ENCODE measurements at places on chromosomes 5 and 9.

DNA sequence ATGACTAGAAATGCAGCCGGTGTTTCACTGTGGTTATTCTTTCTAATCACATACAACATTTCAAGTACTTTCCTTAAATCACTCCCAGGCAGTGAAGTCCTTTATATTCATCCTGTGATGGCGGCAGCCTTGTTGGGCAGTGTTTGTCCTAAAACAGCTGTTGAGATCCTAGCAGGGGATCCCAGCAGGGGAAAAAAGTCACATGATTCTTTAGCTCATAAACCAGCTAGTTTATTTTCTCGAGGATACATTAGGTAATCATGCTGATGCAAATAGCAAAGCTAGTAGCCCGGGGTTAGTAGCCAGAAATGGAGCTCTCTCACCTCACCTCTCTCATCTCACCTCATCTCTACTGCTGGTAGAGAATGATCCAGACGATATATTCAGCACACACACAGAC lies 70.5 kb downstream of the FOXD1 start:
- no peak for DNase-seq

- DNase-seq: no peak
These were observed 93.8 kb downstream of the ADAMTS2 start for GRCh38 chr5:179251276-179251969.

GRCh38 chr5:31270396-31270795 lies 76.9 kb downstream of the CDH6 start:
- no peak for DNase-seq

DNA sequence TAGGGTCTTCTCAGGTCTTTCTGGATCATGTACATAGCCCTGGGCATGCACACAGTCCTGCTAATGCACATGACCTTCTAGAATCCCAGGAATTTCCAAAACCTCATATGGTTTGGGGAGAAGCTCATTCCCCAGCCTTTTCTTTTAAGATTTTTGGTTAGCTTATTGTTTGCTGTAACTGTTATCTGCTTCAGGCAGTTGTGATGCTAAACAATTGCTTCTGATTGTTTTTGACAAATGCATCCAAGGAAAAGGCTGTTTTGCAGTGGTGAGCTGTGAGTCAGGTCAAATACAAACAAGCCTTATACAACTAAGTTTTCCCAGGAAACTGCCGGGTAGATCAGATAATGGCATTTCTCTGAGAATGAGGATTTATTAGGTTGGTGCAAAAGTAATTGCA lies 32.7 kb downstream of the SMC5 start:
- DNase-seq: no peak

GRCh38 chr5:32589416-32589815 lies 4.1 kb downstream of the SUB1 start:
- no peak for DNase-seq

- no peak for DNase-seq
These were observed 2068.7 kb downstream of the MAT2B start for GRCh38 chr5:165574100-165574499.

GRCh38 chr9:136488247-136489214 lies 5.7 kb upstream of the SEC16A start:
- no peak for DNase-seq

DNA sequence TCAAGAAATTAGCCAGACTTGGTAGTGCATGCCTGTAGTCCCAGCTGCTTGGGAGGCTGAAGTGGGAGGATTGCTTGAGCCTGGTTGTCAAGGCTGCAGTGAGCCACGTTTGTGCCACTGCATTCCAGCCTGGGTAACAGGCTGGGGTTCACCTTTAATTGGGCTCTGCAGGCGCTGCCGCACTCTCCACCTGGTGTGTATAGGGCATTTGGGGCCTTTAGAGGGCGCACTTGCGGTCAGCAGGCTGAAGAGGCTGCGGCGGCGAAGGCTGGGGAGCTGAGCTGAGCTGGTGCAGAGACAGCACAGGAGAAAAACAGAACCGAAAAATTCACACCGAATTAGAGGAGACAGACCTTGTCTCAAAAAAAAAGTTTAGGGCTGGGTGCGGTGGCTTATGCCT lies 31.2 kb downstream of the CDK7 start:
- DNase-seq: no peak

- DNase-seq: no peak
These were observed 12.4 kb downstream of the AP3S1 start for GRCh38 chr5:115854139-115854538.

- DNase-seq: no peak
These were observed 58.2 kb downstream of the HSD17B3 start for GRCh38 chr9:96243778-96244177.

- DNase-seq: no peak
These were observed 335.8 kb upstream of the ACTBL2 start for GRCh38 chr5:57818397-57818796.

GRCh38 chr5:144284931-144285502 lies 114.3 kb downstream of the KCTD16 start:
- DNase-seq: no peak

- DNase-seq: no peak
These were observed 2.9 kb downstream of the WDR38 start for GRCh38 chr9:124855944-124856765.

DNA sequence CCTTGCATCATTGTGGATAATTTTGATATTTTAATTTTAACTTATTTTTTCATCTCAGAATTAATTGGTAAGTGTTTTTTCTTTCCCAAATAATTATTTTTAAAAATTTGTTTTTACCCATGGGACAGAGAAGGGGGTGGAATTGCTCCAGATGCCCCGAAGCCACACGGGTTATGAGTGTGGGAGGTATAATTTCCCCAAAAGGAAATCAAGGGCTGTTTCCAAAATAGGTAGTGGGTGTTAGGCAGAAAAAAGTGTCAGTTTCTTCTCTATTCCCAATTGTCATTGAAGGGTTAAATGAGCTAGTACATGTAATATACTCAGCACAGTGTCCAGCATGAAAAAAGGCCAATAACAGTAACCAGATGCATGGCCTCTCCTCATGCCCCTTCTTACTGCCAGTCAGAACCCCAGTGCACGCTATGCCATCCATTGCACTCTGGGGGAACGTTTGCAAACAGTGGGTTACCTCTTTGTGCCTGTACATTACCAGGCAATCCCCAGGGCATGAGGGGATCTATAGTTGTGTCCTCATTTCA lies 36.4 kb upstream of the ANGPTL2 start:
- DNase-seq: no peak

- peak; percentile 70 for DNase-seq
These were observed 80.1 kb downstream of the COL15A1 start for GRCh38 chr9:99023831-99024230.

DNA sequence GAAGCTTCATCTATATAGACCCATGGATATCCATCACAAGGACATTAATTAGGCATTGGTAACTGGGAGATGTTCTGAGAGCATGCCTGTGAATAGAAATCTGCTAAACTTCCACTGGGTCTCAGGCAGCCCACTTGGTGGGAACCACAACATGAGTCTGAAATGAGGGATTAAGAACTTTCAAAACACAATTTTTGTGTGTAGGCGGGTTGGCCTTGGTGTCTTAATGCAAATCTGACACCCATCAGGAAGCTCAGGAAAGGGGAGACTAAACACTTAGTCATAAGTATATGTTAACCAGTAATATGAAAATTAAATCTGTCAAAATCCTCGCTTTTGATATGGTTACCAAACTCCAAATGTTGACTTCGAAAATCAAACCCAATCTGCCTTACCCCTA lies 113.2 kb downstream of the FANCC start:
- DNase-seq: no peak

- peak; percentile 92 for DNase-seq
These were observed 43.4 kb upstream of the CDKN2B start for GRCh38 chr9:22052376-22052945.

GRCh38 chr5:115313632-115314031 lies 17.2 kb upstream of the CCDC112 start:
- no peak for DNase-seq

GRCh38 chr9:93228453-93228852 lies 44.5 kb downstream of the WNK2 start:
- no peak for DNase-seq

- DNase-seq: no peak
These were observed 14.1 kb upstream of the TNFAIP8 start for GRCh38 chr5:119341452-119342349.

DNA sequence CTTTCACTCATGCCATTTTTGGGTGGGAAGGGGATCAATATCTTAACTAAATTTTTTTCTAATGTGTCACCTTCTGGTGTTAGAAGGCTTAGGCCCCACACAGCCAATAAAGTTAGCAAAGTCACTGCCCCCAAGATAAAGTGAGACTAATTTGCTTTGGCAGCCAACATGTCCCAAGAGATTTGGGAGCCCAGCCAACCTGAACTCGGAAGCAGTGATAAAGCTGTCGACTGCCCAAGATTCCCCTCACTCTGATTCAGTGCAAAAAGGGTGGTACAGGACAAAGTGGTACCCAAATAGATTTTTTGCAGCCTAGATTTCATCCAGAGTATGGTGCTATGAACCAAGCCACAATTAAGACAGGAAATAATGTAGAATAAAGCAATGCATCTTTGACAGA lies 572.5 kb upstream of the ARRDC3 start:
- no peak for DNase-seq

- DNase-seq: no peak
These were observed 349.9 kb downstream of the SH3GL2 start for GRCh38 chr9:17928768-17929167.

DNA sequence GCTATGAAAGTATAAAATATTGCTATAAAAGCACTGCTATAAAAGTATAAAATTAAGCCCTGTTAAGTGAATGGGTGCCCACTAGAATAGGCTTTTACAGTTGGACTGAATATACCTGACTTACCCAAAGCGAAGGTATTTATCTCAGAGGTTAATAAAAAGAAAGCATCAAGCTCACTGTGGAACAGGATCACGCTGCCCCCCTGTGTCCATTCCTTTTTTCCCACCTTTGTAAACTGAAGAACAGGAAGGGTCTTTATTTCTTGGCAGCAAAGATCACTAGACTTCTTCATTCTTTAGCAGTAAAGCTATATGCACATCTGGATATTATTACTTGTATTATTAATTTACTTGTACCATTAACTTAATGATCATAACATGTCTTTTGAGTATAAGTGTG lies 22.1 kb upstream of the PLPP6 start:
- DNase-seq: no peak

GRCh38 chr5:171424726-171425125 lies 5.3 kb downstream of the FGF18 start:
- DNase-seq: no peak

GRCh38 chr9:127763918-127764384 lies 14.5 kb downstream of the SH2D3C start:
- DNase-seq: no peak

DNA sequence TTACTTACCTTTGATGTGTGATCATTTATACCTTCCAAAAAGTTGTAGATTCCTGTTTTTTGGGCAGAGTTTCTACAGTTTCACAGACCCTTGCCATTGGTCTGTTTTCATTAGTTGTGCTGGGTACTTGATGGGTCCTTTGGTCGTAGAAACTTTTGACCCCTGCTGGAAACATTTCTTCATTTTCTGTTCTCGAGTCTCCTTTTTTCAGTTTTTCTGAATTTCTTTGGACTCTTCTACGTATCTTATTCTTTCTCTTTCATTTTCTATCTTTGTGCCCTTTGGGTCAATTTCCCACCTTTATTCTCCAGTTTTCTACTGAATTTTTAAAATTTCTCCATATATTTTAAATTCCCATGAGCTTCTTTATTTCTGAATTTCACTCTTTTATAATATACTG lies 16.7 kb downstream of the AP3S1 start:
- no peak for DNase-seq

DNA sequence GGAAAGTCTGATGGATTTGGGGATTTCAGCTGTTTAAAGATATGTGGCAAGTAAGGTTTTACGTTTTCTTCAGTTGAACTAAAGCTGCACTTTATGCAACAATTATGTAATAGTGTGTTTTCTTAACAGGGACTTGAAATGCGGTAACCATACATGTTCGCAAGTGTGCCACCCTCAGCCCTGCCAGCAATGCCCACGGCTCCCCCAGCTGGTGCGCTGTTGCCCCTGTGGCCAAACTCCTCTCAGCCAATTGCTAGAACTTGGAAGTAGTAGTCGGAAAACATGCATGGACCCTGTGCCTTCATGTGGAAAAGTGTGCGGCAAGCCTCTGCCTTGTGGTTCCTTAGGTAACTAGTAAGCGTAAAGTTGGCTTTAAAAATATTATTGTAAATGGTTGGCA lies 28.5 kb downstream of the NFX1 start:
- DNase-seq: no peak

DNA sequence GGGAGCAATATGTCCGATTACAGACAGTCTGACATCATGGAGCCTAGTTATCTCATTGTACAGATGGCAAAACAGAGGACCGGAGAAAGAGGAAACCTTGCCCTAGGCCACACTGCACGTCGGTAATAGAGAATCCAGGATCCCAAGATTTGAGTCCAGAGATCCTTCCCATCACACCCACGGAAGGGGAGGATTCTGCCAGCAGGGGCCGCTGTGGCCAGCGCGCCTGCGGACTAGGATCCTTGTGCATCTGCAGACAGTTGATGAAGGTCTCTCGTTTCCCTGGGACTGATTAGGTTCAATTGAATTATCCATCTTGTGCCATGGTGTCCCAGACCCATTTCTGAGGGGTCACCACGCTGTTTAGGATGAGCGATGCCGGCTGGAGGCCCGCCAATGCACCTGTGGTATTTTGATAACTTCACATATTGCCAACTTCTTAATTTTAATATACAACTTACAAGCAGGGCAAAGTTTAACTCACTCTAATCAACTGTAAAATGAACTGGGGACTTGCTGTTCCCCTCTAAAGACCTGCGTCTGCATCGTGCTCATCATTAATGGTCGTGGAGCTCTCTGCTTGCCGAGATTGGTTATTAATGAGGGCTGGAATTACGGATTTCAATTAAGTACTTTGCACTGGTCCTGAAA lies 592.7 kb upstream of the BRINP1 start:
- no peak for DNase-seq

DNA sequence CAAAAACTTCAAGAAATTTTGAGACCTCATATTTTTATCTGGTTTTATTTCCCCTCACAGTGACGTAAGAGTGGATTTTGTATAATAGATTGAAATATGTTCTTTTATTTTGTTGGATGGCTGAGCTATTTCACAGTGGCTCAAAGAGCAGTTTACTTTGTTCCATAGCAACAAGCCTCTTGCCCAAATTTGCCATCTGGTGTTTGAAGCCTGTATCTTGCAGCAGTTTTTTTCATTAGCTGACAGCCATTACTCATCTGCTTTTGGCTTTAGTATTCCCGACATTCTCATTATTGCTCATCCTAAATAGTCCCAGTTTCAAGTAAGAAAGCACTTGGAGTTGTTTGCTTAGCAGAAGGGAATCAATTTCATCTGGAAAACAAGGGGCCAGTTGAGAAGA lies 36.3 kb downstream of the GDA start:
- DNase-seq: no peak

Measured in fibroblast of skin of left quadriceps (primary cell).